ENCODE measurements at places on chromosomes 11 and 22.

- no peak for DNase-seq
These were observed 9.0 kb upstream of the SPINDOC start for GRCh38 chr11:63804259-63804658.

DNA sequence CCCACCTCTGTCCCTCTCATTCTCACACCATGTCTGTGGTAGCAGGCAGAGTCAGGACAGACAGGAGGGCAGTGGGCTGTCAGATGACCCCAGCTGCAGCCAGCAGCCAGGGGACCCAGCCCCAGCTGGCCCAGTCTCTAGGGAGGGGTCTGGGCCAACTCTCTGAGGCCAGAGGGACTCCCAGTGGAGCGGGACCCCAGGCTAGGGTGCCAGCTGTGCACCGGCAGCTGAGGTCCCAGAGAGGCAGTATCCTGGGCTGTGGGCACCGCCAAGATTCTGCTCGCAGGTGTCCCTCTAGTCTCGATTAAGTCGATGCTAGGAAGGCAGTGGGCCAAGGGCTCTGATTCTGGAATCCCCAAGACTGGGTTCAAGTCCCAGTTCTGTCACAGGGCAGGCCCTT lies 16.7 kb upstream of the FADD start:
- no peak for DNase-seq

GRCh38 chr11:10519630-10520029 lies 21.4 kb downstream of the RNF141 start:
- DNase-seq = no peak

- no peak for DNase-seq
These were observed 51.6 kb downstream of the ST3GAL4 start for GRCh38 chr11:126407101-126407521.

GRCh38 chr22:31295831-31296657 lies 3.8 kb upstream of the PIK3IP1 start:
- peak; percentile 30 for DNase-seq

GRCh38 chr22:43828998-43829782 lies 17.1 kb upstream of the EFCAB6 start:
- no peak for DNase-seq

- peak; percentile 62 for DNase-seq
These were observed 2.0 kb downstream of the SYNGR1 start for GRCh38 chr22:39351689-39352214.

- no peak for DNase-seq
These were observed 13.7 kb downstream of the VSIG10L2 start for GRCh38 chr11:125959511-125959910.

DNA sequence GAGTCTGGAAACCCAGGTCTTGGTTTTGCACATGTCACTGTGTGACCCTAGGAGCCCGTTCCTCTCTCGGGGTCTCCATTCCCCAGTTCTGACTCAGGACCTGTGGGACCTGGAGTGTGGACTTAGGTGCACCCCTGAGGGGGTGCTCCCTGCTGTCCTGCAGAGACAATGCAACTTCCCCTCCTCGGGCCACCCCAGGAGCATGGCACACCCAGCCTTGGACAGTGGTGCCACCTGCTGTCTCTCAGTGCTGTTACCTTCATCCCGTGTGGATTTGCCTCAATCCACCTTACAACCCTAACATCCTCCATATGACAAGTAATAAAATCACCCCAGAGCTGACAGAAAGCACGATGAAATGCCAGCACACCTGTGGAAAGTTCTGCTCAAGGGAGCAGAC lies 27.5 kb upstream of the CRYBB3 start:
- peak; percentile 81 for DNase-seq

GRCh38 chr11:117686711-117687110 lies 110.3 kb downstream of the DSCAML1 start:
- DNase-seq = no peak

DNA sequence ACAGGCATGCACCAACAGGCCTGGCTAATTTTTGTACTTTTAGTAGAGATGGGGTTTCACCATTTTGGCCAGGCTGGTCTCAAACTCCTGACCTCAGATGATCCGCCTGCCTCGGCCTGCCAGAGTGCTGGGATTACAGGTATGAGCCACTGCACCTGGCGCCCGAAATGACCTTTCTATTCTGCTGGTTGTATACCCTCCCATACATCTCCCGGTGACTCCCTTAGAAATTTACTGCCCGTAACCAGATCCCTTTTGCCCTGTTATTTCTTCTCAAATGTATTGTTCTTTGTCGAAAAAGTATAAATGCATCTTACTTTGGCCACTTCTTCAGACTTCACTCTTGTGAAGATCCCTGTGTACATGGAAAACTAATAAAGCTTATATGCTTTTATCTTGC lies 22.0 kb downstream of the MCHR1 start:
- DNase-seq = no peak

DNA sequence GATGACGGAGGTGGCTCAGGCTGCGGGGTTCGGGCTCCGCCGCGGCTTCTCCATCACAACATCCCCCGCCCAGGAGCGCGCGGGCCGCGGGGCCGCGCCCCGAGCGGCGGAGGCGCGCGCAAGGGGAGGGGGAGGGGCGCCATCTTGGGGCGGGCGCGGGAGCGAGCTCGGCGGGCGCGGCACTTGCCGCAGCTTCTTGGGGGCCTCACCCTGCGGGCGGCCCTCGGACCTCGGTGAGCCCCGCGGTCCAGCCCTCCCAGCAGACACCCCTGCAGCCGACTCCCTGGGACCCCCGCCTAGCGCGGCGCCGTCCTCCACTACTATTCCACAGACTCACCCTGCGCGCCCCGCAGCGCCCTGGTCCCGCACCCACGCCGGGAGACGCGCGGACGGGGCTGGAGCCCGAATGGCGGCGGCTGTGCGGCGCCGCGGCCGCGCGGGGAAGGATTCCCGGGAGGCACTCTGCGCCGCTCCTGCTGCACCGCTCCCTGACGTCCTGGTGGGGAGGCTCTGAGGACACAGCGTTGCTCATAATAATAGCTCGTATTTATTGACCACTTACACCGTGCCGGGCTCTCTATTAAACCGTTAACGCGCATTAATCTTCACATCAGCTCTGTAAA lies at the start of gene APBB1:
Gene APBB1, minus strand, starts transcription at position 86 of the 623 bp plus-strand sequence. CDS start 7,747 bp downstream, outside the sequence.
- DNase-seq = peak; percentile 61

GRCh38 chr11:69765498-69765995 lies 9.6 kb downstream of the FGF4 start:
- DNase-seq = no peak

GRCh38 chr22:38186429-38186828 lies 4.8 kb upstream of the PLA2G6 start:
- DNase-seq = no peak

GRCh38 chr22:32206774-32207758 lies 2.2 kb upstream of the RFPL2 start:
- DNase-seq = peak; percentile 79

DNA sequence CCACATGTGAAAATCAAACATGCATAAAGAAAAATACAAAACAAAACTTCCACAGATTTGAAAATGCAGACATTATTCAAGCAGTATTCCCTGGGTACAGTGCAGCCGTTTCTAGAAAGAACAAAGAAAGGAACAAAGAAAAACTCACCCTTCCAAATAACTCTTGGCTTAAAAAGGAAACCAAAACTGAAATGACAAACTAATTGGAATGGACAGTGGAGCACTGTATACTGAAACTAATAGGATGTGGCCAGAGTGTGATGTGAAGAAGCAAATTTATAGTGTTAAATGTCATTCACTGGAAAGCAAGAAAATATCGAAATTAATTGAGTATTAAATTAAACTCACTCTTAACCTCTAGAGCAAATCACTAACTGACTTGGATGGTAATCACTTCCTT lies 55.4 kb downstream of the QSER1 start:
- DNase-seq = no peak

DNA sequence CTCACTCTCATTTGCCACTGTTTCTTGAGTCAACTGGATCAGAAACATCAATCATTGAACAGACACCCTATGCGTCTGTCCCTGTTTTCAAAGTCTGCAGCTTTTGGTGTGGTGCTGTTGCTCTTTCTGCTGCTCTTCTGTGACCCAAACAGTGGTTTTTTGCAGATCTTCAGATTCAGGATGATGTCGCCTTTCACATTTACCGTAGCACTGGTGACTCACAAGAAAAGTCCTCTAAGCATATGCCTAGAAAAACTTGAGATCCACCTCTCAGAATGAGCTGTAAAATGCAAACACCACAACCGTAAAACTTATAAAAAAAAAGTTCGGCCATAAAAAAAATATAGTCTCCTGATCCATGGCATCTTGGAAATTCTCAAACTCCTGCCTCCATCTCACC lies 400.4 kb downstream of the NTM start:
- DNase-seq = no peak

GRCh38 chr11:5243816-5244180 lies 5.9 kb downstream of the HBG1 start:
- DNase-seq = peak; percentile 40

DNA sequence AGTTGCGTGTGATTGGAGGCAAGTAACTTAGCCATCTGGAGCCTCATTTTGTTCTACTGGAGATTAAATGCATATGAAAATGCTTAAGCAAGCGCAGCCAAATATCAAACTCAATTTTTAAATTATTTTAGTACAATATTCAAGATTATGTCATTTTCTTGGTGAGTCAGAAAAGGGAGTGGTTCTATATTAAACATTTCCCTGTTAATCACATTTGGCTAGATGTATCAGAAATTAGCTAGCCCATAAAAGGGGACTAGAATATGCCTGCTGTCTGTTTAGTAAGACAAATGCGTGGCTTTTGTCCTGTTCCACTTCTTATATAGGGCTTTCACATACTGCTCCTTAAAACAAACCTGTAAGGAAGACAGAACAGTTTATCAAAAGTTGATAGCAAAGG lies 35.0 kb upstream of the BMAL1 start:
- no peak for DNase-seq

GRCh38 chr22:22070371-22070824 lies 87.8 kb upstream of the TOP3B start:
- DNase-seq = no peak

GRCh38 chr11:16876053-16876752 lies 137.8 kb downstream of the C11orf58 start:
- no peak for DNase-seq

- no peak for DNase-seq
These were observed 24.6 kb downstream of the MAML2 start for GRCh38 chr11:96318399-96318798.

DNA sequence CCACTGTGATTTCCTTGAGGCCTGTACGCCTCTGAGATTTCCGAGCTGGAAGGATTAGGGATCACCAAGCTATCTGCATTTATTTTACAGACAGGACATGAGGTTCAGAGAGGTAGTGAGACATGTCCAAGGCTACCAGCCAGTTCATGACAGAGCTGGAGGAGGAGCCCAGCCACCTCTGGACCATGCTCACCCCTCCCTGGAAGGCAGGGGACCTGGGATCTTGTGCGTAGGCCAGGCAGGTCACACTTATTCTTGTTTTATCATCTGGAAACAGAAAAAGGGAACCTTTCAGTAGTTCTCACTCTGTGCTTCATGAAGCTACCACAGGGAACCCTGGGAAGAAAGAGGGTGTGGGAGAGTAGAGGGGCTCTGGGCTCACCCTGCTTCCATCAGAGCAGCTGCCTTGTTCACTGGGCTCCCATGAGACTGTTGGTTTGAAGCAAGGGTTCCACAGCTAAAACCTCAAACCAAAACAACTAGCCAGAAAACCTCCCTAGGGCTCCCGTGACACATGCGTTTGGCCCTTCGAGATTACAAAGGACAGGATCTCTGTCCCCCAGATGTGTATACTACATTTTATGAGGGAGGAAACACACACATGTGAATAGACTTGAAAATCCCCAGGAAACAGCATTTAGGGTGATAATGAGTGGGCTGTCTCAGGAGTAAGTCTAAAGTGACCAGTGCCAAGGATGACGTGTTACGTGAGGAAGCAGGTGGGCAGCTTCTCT lies 106.4 kb downstream of the DSCAML1 start:
- DNase-seq = no peak

- no peak for DNase-seq
These were observed 190.1 kb upstream of the E2F8 start for GRCh38 chr11:19430754-19431398.

DNA sequence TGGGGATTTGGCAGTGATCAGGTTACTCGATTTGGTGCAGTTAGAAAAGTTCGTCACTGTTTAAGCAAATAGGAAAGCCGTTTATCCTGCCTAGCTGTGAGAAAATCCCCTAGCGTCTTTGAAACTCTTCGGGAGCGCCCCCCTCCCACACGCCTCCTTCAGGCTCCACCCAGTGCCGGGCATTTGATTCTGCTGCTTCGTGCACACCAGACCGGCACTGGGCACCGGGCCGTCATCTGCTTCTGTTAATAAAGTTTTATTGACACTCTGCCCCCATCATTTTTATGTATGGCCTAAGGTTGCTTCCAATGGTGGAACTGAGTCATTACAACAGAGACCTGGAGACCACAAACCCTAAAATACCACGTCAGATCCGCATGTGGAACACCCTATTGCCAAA lies 50.9 kb downstream of the IGF2 start:
- no peak for DNase-seq

DNA sequence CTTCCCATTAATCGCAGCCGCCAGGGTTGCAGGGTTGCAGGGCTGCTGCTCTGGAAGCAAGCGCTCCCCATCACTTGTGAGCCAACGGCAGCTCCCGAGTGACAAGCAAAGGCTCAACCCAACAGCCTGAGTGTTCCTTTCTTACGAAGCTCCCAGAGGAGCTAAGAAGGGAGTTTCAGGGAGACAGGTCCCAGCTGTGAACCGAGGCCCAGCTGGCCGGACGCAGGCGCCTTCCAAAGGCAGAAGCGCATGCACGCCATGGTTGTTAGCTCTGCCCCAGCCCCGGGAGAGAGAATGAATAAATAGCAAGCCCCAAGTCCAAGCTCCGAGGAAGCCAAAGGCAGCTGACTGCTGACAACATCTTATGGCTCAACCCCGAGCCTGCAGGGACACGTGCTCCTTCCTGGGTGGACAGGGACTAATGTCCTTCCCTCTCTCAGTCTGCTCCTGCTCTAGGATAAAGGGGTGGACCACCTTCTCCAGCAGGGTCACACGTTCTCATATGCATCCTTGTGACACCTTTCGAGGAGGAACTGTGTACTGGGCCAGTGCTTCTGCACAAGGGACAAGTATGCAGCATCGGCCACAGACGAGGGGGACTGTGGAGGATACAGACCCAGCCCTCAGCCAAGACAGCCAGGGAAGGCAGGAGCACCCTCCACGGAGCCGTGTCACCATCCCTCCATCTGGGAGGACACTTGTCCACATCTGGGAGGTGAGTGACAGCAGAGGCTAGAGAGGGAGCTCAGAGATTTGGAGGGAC lies 29.9 kb downstream of the SHANK2 start:
- DNase-seq = no peak

GRCh38 chr11:114569801-114570200 lies 10.1 kb upstream of the NXPE1 start:
- DNase-seq = no peak

- no peak for DNase-seq
These were observed 132.6 kb downstream of the MIAT start for GRCh38 chr22:26789951-26790350.

- DNase-seq = no peak
These were observed 104.2 kb upstream of the HSD17B12 start for GRCh38 chr11:43576320-43576802.

GRCh38 chr11:97143463-97143862 lies 753.6 kb downstream of the JRKL start:
- DNase-seq = no peak

Data from hematopoietic multipotent progenitor cell treated with erythropoietin and hydrocortisone succinate and interleukin-3 and kit ligand, for 6 days (in vitro differentiated cells).